T-helper 17 cell (primary cell): ENCODE measurements at places on chromosomes 2 and 18. TPM values are rescaled to one million over a fixed set of nuclear protein-coding genes. Genes with fewer than 3 reads are reported as not detected.

Gene L3MBTL4
- 0.18 TPM for total RNA-seq

Gene LIPG
- total RNA-seq, result not detected

GRCh38 chr2:211823886-211824479 is 714.6 kb downstream of the ERBB4 start:
- H3K4me3 ChIP-seq, result no peak overlapping the region
- DNase-seq, result no peak
- H3K36me3 ChIP-seq, result no peaks in the 10 kb centered on the region
- H3K27ac ChIP-seq, result no peak overlapping the region
- no peaks in the 10 kb centered on the region for H3K4me1 ChIP-seq

DNA sequence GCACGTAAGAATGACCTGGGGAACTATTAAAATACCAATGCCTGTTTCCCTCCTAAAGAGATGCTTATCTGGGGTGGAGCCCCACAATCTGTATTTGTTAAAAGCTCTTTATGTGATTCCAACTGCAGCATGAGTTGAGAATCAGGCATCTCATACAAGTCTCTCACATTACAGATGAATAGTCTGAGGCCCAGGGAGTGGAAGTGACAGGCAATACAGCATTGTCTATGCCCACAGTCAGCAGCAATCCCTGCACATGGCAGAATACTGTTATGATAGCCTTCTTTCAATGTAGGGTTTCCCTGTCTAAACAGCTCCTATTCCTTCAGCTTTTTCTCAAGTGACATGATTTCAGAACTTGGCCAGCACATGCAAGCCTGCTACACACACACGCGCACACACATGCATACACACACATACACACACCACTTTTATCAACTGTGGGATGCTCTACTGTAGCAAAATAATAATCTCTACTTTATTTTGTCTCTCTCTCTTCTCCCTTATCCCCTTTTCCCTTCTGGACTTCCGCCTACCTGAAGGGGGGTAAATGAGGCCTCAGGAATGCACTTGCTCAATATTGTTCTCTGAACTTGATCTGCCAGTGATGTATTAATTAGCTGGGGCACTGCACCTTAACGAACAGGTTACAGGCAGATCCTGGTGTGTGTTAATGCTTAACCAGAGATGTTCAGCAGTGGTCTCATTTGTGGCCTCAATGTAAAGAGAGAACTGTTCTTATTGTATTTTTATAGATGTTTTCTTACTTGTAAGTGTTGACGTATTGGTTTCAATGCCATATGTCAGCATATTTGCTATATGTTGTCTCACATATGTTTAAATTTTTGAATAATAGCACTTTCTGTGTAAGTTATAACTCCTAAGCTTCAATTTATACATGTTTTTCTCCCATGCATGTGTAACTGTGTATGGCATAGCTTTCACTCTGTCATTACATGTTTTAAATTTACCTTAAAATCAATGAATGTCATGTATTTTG is 116.0 kb downstream of the SETBP1 start:
- H3K27me3 ChIP-seq, result peaks cover 11% of the 10 kb centered on the region
- H3K36me3 ChIP-seq, result no peaks in the 10 kb centered on the region
- no peak overlapping the region for H3K27ac ChIP-seq
- no peaks in the 10 kb centered on the region for H3K4me1 ChIP-seq
- no peak overlapping the region for H3K4me3 ChIP-seq

DNA sequence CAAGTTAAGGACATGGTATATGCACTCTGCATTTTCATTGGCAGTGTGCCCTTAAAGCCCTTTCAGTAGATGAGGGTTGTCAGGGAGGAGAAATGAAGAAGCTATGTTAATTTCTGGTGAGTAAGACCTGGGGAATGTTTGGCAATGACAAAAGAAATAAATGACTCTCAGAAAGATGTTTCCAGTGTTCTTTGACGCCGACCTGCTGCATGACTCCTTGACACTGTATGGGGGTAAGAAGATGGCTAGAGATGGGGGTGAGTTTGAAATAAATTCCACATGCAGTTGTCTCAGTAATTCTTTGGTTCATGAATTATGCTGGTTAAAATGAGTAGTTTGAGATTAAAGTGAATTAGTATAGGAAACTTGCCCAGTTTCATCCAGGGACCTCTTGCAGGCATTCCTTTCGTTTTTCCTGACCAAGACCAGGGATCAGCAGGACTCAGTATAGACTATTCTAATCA is 5.9 kb downstream of the CCDC121 start:
- H3K27me3 ChIP-seq, result no peaks in the 10 kb centered on the region
- peak overlapping the region; percentile 65 for H3K27ac ChIP-seq
- peaks cover 8% of the 10 kb centered on the region for H3K4me1 ChIP-seq
- DNase-seq, result no peak

DNA sequence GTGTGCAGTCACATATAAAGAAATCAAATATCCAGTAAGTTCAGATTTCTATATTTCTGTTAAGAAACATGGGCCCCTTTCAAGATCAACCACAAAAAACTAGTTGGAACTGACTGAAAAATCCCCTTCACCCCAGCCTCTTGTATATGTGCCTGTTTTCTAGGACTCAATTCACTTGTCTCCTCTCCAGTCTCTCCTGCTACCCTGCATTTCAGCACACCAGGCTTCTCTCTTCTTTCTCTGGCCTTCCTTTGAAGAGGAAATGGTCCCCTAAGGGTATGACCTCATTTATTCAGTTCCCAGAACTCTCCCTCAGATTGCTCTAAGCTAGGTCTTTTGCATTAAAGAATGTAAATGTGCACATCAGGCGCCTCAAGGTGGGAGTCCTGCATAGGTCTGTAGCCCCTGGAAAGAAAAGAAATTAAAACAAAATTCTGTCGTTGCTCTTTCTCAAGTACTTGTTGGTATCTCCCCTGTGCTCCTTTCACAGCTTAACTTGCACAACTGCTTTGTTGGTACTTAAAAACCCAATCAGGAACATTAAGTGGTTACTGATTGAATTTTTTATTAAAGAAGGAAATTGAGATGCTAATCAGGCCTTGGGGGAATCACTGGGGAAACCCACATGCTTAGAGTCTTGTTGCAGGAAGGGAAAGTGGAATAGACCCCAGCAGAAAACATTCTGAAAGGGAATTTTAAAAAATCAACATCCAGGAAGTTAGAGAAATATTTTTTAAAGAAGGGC is 278.4 kb downstream of the AGPS start:
- H3K36me3 ChIP-seq, result peaks cover 2% of the 10 kb centered on the region
- H3K4me1 ChIP-seq, result no peaks in the 10 kb centered on the region
- H3K27ac ChIP-seq, result no peak overlapping the region
- DNase-seq, result no peak

DNA sequence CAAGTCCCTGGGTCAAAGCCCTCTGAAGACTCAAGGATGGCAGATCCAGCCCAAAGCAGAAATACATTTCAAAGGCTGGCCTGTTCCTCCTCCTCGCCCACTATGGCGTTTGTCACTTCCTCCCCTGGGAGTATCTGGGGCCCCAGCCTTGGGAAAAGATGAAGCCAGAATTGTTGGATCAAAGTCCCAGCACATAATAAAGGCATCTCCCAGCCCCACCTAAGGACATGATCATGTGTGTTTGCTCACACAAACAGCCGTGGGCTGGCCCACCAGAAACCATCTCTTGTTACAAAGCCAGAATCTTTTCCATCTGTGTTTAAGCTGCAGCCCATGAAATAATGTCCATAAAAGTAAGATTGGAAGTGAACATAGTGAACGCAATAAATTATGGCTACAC is 50.1 kb upstream of the HAAO start:
- H3K4me3 ChIP-seq, result no peak overlapping the region
- H3K27me3 ChIP-seq, result peaks cover 14% of the 10 kb centered on the region
- no peak for DNase-seq
- H3K36me3 ChIP-seq, result no peaks in the 10 kb centered on the region

DNA sequence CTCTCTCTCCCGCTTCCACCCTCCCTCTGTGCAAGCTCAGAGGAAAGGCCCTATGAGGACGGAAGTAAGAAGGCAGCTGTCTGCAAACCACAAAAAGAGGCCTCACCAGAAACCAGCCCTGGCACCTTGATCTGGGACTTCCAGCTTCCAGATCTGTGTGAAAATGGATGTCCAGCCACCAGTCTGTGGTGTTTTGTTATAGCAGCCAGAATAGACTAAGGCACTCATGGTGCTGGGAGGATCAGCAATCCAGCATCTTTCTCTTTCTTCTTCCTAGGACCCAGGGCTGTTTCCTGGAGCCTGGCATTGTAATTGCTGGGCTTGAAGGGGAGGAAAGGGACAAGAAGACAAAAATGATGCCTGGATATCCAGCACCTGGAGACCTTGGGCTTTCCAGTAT is 122.5 kb downstream of the SOCS6 start:
- H3K4me1 ChIP-seq, result no peaks in the 10 kb centered on the region
- peaks cover 2% of the 10 kb centered on the region for H3K36me3 ChIP-seq
- no peak for DNase-seq
- H3K4me3 ChIP-seq, result no peak overlapping the region
- H3K27me3 ChIP-seq, result peaks cover 32% of the 10 kb centered on the region

DNA sequence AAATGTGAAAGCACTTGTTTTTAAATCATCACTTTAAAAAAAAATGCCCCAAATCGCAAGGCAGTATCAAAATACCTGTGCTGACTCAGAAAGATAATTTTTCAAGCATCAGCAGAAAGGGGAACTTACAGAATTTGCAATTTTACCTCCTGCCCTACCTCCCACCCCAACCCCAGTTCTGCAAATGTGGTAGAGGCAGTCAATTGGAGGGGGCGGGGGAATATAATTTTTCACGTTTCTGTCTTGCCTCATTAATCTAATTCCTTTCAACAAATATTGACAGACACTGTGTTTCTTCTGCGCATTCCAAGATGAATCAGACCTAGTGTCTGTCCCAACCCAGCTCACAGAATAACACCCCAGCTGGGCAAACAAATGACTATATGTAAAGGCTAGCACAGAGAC is 76.8 kb downstream of the ALPK2 start:
- no peaks in the 10 kb centered on the region for H3K36me3 ChIP-seq
- no peak overlapping the region for H3K4me3 ChIP-seq
- no peak for DNase-seq
- no peaks in the 10 kb centered on the region for H3K27me3 ChIP-seq
- no peak overlapping the region for H3K27ac ChIP-seq

- no peak overlapping the region for H3K4me3 ChIP-seq
- no peak for DNase-seq
- H3K36me3 ChIP-seq, result no peaks in the 10 kb centered on the region
- H3K27ac ChIP-seq, result no peak overlapping the region
- H3K27me3 ChIP-seq, result no peaks in the 10 kb centered on the region
Measured at GRCh38 chr2:28958689-28959088, 22.4 kb upstream of the TOGARAM2 start.

DNA sequence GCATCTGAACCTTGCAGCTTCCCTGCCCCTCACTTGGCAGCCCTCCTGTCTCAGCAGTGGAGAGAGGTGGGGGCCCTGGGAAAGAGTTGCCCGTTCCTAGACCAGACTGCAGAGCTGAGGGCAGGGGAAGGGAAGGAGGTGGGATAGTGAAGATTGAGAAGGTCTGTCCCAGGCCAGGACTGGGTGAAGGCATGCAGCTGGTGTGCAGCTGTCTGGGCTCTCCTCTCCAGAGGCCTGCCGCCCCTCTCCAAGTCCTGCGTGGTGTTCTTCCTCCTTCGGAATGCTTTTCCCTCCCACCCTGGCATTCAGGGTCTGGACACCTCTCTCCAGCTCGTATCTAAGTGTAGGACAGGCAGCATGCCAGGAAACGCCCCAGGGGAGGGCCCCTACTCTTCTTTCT is 323.5 kb downstream of the CELF4 start:
- no peak for DNase-seq
- H3K4me3 ChIP-seq, result no peak overlapping the region
- peaks cover 55% of the 10 kb centered on the region for H3K27me3 ChIP-seq
- H3K36me3 ChIP-seq, result peaks cover 5% of the 10 kb centered on the region
